Testis (tissue), 5 donors: ENCODE measurements at places on chromosomes 12 and 14. TPM values are rescaled to one million over a fixed set of nuclear protein-coding genes. Genes with fewer than 3 reads are reported as not detected.

GRCh38 chr12:45336762-45337596 is 121.1 kb downstream of the ANO6 start:
- H3K36me3 ChIP-seq: no peaks in the 10 kb centered on the region
- H3K27me3 ChIP-seq: no peaks in the 10 kb centered on the region
- H3K4me3 ChIP-seq: no peak overlapping the region
- DNase-seq: no peak

- H3K27ac ChIP-seq: peak overlapping the region; percentile 8
- no peaks in the 10 kb centered on the region for H3K36me3 ChIP-seq
- no peaks in the 10 kb centered on the region for H3K4me1 ChIP-seq
- H3K27me3 ChIP-seq: no peaks in the 10 kb centered on the region
- DNase-seq: no peak
These were observed 89.1 kb downstream of the BBS10 start for GRCh38 chr12:76259106-76259505.

DNA sequence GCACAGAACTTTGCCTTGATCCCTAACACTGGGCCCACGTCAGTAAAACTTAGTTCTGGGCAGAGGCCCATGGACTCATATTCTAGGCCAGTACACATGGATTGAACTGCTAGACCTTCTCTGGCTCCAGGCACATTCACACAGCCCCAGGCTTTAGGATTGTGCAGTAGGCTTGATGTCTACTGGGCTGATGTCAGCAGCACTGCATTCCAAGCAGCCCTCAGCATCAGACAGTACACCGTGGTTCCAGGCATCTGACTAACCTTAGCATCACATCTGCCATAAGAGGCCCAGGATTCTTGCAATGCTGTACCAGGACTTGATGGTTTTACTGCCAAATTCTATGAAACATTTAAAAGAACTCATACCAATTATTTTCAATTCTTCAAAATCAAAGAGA is 301.9 kb downstream of the CCER1 start:
- H3K4me3 ChIP-seq: no peak overlapping the region
- H3K36me3 ChIP-seq: no peaks in the 10 kb centered on the region
- DNase-seq: no peak
- no peak overlapping the region for H3K27ac ChIP-seq
- no peaks in the 10 kb centered on the region for H3K4me1 ChIP-seq
- no peaks in the 10 kb centered on the region for H3K27me3 ChIP-seq

GRCh38 chr12:52200086-52200780 is 8.4 kb upstream of the KRT80 start:
- no peak overlapping the region for H3K27ac ChIP-seq
- H3K4me3 ChIP-seq: no peak overlapping the region
- H3K4me1 ChIP-seq: peaks cover under 1% of the 10 kb centered on the region
- no peaks in the 10 kb centered on the region for H3K36me3 ChIP-seq
- H3K27me3 ChIP-seq: no peaks in the 10 kb centered on the region

GRCh38 chr14:73728717-73729330 is 14.6 kb upstream of the PNMA1 start:
- peak overlapping the region; percentile 66 for H3K27ac ChIP-seq
- no peak overlapping the region for H3K4me3 ChIP-seq
- H3K4me1 ChIP-seq: peaks cover 62% of the 10 kb centered on the region
- peak; percentile 91 for DNase-seq

GRCh38 chr14:99574099-99574880 is 29.7 kb downstream of the CCDC85C start:
- H3K27me3 ChIP-seq: no peaks in the 10 kb centered on the region
- H3K27ac ChIP-seq: peak overlapping the region; percentile 38
- peaks cover 67% of the 10 kb centered on the region for H3K4me1 ChIP-seq
- peak; percentile 80 for DNase-seq

DNA sequence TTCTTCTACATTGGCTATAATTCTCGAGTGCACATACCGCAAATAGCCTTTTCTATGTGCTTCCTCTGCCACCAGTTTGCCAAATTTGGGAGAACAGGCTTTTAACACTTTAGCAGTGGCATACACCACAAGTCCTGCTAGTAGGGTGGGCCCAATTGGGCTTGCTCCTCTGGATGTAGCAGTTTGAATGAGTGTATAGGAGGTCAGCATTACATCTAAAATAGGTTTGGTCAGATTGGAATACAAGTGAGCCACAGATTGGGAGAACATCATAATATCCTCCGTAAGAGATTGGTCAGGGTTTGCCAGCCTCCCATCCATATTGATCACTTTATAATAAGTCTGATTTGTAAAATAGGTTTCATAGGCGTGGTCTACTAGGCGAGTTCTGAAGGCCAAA is 902 bp downstream of the ABCD2 start:
- H3K4me3 ChIP-seq: no peak overlapping the region
- no peaks in the 10 kb centered on the region for H3K4me1 ChIP-seq
- H3K36me3 ChIP-seq: no peaks in the 10 kb centered on the region

GRCh38 chr14:92994942-92995341 is 72.0 kb downstream of the CHGA start:
- peaks cover 39% of the 10 kb centered on the region for H3K4me1 ChIP-seq
- no peaks in the 10 kb centered on the region for H3K27me3 ChIP-seq
- H3K36me3 ChIP-seq: no peaks in the 10 kb centered on the region
- no peak overlapping the region for H3K27ac ChIP-seq

- H3K4me1 ChIP-seq: no peaks in the 10 kb centered on the region
- H3K4me3 ChIP-seq: no peak overlapping the region
These were observed 218.6 kb upstream of the ATP2B1 start for GRCh38 chr12:89927226-89927698.

GRCh38 chr14:54739514-54739913 is 163.1 kb downstream of the GCH1 start:
- no peaks in the 10 kb centered on the region for H3K27me3 ChIP-seq
- no peak overlapping the region for H3K27ac ChIP-seq
- H3K4me1 ChIP-seq: no peaks in the 10 kb centered on the region
- no peak overlapping the region for H3K4me3 ChIP-seq
- DNase-seq: no peak

Gene REP15
- 1.1 TPM for total RNA-seq

Gene AMDHD1
- total RNA-seq: 2.0 TPM

Gene SERPINA9
- not detected for total RNA-seq

Gene SUSD6
- 39.5 TPM for total RNA-seq
